Uterus (tissue), 4 donors: ENCODE measurements at places on chromosomes 11 and 22. TPM values are rescaled to one million over a fixed set of nuclear protein-coding genes. Genes with fewer than 3 reads are reported as not detected.

HOATZ gene
- 2.7 TPM for total RNA-seq

OSM gene
- total RNA-seq: not detected

INS gene
- total RNA-seq: not detected

PHF21B gene
- 0.29 TPM for total RNA-seq

MAP6 gene
- 7.9 TPM for total RNA-seq

LRRC74B gene
- 0.14 TPM for total RNA-seq
